ENCODE measurements at places on chromosomes 12 and 14.

GRCh38 chr14:72788972-72789728 lies 104.8 kb downstream of the DPF3 start:
- no peak for DNase-seq

- DNase-seq = no peak
Measured at GRCh38 chr12:105158876-105159275, 51.3 kb downstream of the WASHC4 start.

- no peak for DNase-seq
Measured at GRCh38 chr14:58733451-58734208, 95.9 kb downstream of the DACT1 start.

DNA sequence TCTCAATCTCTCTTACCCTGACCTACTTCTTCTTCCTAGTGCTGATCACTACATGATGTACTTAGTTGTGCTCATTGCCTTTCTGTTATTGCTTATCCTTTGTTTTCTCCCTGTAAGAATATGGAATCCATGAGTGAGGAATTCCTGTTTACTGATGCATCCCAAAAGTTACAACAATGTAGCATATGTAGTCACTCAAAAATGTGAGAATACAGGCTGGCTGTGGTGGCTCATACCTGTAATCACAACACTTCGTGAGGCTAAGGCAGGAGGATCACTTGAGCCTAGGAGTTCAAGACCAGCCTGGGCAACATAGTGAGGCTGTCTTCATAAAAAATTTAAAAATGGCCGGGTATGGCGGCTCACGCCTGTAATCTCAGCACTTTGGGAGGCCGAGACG lies 8.0 kb upstream of the WDR20 start:
- no peak for DNase-seq

GRCh38 chr12:1590221-1590979 lies 4.0 kb downstream of the FBXL14 start:
- DNase-seq = peak; percentile 85

DNA sequence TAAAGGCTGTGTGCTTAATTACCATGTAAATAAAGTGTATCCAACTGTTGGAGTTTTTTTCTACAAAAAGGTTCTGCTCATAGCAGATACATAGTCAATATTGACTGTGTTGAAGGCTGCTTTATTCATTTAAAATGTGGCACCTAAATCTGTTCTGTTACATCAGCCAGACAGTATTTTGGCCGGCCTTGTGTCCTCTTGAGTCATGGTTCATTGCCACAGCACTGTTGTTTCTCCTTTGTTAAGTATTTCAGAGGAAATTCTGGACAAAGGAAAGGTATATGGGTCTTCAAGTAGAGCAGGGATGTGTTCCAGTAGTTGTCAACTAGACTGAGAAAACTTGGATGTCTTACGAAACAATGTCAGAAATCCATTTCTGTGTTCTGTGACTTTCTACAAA lies 95.5 kb downstream of the SLC38A6 start:
- no peak for DNase-seq

- no peak for DNase-seq
Measured at GRCh38 chr12:18799561-18799960, 61.6 kb downstream of the CAPZA3 start.

- peak; percentile 24 for DNase-seq
Measured at GRCh38 chr12:484096-484495, 24.4 kb downstream of the B4GALNT3 start.

GRCh38 chr12:88428350-88428749 lies 151.9 kb downstream of the KITLG start:
- DNase-seq = no peak

DNA sequence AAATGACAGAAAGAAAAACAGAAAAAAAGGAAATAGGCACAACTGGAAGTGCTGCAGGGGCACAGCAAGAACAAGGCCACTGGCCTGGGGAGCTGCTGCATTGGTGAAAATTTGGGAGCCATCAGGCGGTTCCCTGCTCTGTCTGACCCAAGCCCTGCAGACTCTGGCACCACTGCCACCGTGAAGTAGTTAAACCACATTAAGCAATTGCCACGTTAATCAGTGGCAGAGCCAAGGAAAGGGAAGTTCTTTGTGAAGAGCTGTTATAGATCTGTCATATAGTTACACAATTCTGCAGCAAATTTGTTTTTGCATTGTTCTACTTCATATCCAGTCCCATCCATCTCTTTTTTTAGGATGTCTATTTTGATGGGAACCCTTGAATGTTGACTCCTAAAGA lies 915.3 kb downstream of the FSCB start:
- no peak for DNase-seq

GRCh38 chr12:27133022-27133590 lies 50.7 kb upstream of the C12orf71 start:
- DNase-seq = no peak

DNA sequence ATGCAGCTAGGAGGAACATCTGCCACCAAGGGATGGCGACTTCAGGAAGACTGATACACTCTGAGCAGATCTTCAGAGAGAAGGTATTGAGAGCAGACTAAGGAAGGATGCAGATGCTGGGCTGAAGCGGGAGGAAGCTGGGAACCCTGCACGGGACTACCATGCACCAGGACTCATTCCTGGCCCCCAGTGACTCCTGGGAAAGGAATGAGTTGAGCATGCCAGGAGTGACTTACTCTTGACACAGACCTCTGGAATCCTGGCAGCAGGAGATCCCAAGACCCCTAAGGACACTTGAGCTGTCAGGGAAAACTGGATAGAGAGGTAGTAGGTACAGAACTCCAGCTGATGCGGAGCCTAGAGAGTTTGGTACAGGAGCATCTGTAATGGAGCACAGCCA lies 336.1 kb downstream of the RPS29 start:
- DNase-seq = no peak

DNA sequence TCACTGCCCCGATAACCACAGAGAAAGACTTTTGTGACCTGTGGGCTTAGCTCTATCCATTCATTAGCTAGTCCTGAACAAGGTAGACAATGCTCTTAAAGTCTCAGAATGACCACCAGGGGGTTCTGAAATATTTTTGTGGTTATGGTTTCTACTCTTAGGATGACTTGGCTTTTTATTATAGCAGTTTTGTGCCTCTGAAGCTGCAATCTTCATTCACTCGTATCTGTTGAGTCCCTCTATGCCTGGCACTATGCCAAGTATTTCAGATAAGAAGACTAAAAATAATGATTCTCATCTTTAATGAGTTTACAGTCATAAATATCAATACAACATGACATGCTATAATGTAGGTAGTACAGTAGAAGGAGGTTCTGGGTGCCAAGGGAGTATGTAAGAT lies 130.8 kb upstream of the TRHDE start:
- DNase-seq = no peak

GRCh38 chr12:30357766-30358490 lies 337.7 kb downstream of the IPO8 start:
- DNase-seq = no peak

- DNase-seq = no peak
Measured at GRCh38 chr12:32561931-32562341, 117.2 kb upstream of the DNM1L start.

DNA sequence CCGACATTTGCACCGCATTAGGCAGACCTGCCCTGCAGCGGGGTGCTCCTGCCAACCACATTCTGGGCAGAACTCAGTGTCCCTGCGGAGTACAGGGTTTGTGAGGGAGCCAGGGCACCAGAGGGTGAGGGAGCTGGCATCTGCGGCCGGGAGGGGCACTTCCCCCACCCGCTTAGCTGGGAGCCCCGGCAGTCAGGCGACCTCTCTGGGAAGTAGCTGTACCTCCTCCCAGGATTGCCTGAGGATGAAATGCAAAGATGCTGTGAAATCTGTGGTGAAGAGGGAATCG lies 58.6 kb downstream of the ANKRD9 start:
- DNase-seq = no peak

- no peak for DNase-seq
Measured at GRCh38 chr12:5571115-5571514, 139.2 kb downstream of the NTF3 start.

- DNase-seq = no peak
Measured at GRCh38 chr14:25215607-25216006, 165.7 kb upstream of the STXBP6 start.

DNA sequence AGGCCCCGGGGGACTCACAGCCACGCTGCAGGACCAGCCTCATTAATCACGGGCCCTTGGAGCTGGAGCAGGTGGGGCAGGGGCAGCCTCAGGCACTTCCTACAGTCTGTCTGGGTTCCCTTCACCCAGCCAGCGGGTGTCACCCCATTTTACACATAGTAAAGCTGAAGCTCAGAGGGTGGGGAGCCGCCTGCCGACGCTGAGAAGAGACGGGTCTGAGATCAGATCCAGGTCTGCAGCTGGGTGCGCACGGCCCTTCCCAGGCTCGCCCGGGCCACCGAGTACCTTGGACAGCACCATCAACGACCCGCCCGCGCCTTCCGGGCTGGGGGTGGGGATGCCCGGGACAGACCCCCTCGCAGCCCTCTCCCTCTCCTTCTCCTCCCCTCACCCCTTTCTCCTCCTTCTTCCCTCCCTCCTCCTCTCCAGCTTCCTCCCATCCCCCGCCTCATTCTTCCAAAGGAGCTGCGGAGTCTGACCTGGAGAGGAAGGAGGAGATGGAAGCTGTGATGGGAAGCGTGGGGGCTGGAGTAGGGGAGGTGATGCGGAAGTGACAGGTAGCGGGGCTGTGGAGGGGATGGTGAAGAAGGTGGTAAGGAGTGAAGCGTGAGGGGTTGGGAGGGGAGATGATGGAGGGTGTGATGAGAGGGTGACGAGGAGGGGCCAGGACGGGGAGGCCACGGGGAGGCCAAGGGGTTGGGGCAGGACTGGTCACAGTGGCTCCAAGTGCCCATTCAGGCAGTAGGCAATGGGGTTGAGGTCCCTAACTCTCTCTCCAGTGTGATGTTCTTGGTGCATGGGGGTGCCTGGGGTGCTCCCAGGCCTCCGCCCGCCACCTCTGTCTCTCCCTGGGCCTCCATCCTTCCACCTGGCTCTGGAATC lies 8.8 kb downstream of the DTX1 start:
- peak; percentile 85 for DNase-seq

DNA sequence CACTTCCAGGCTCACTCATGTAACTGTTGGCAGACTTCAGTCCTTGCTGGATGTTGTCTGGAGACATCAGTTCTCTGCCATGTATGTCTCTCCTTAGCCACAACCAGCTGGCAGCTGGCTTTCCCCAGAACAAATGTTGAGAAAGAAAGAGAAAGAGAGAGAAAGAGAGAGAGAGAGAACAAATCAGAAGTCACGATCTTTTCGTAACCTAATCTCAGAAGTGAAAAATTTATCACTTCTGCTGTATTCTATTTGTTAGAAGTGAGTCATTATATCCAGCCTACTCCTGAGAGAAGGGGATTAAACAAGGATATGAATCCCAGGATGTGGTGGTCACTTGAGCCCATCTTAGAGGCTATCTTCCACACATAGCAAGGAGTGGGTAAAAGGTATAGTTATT lies 101.2 kb downstream of the BTG1 start:
- DNase-seq = no peak

- DNase-seq = no peak
Measured at GRCh38 chr14:104196461-104197140, 58.2 kb downstream of the KIF26A start.

DNA sequence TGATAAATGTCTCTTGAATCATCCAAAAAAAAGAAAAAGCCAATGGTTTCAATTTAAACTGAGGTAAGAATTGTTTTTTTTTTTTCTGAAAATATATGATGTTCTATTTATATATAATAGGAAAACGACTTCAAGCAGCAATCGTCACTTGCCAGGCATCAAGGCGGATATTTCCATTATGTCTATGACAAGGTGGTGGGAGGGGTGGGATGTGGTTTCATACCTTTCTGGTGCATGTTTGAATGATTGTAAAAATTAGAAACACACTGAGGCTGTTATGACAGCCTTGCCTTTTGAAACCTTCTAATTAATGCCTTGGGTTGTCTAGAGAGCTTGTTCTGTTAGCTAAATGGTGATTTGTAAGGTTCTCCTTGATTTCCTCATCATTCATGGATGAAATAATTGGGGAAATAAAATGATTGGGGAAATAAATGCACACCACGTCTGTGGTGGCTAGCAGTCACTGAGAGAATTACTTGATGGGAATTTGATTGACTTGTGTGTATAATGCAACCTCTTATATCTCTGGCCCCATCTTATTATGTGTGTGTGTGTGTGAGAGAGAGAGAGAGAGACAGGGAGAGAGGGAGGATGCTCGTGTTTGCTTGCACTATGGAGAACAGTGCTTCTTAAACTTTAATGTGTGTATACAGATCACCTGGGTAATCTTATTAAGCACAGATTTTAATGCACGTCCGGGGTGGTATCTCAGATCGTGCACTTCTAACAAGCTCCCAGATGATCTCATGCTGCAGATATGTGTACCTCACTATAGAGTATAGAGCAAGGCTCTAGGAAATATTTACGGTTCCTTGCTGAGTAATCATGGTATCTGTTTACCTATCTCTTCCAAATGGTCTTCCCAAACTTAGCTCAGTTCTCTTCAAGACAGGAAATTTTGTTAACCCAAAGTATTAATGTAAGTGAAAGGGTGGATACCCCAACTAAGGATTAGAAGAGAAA lies 502.6 kb downstream of the DIO2 start:
- no peak for DNase-seq

GRCh38 chr14:101220921-101221510 lies 317.5 kb upstream of the RTL1 start:
- DNase-seq = peak; percentile 15

DNA sequence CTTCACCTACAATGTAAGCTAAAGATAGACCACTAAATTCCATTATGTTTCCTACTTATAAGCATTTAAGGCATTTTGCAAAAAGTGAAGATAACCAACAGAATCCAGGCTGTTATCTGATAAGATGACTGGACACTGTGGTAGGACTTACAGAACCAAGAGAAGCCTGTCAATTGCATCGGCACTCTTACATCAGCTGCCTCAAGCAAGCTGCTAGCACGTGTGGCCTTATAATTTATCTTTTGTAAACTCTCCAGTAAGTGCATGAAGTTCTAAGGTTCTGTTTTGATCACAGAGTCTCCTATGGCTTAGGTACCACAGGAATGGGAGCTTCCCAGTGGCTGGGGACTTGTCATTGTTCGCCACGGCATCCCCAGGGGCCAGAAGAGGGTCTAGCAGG lies 88.7 kb downstream of the TRAFD1 start:
- no peak for DNase-seq

DNA sequence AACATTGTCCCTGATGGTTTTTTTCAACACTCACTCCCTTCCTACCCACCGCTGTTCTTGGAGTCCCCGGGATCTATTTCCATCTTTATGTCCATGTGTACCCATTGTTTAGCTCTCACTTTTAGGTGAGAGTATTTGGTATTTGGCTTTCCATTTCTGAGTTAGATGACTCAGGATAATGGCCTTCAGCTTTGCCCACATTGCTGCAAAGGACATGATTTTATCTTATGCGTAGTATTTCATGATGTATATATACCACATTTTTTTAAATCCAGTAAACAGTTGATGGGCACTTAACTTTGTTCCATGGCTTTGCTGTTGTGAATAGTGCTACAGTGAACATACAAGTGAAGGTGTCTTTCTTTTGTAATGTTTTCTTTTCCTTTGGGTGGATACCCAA lies 123.5 kb upstream of the KITLG start:
- DNase-seq = no peak

GRCh38 chr12:19244312-19244711 lies 114.8 kb downstream of the PLEKHA5 start:
- no peak for DNase-seq

- DNase-seq = no peak
Measured at GRCh38 chr12:58204071-58204470, 262.7 kb downstream of the ATP23 start.

GRCh38 chr14:104472536-104473243 lies 106.9 kb upstream of the C14orf180 start:
- DNase-seq = no peak
